ENCODE measurements at places on chromosomes 1 and 21.

DNA sequence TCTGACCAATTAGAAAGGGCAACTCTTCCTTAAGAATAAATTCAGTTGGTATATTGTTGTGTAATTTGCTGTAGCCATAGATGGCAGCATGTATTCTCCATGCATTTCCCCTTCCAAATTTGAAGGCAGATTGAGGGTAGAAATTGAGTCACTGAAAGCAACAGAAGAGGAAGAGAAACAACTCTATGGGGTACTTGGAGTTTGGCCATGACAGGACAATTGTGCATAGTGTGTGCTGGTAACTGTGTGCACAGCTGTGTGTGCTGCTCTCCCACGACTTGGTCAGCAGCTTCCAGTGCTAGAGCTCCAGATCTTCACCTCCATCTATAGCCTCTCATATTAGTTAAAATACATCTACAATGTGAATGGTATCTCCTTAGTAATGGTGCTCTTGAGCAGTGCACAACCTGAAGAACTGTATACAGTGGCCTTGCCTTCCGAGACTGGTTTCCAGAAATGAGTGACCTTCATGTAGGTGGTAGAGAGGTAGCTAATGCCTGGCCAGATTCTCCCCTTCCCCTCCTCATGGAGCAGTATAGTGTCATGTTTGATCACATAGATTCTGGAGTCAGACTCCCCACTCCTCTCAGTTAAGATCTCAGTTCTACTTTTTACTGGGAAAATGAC, 882 bp upstream of the FCAMR start:
- no peak for DNase-seq

DNA sequence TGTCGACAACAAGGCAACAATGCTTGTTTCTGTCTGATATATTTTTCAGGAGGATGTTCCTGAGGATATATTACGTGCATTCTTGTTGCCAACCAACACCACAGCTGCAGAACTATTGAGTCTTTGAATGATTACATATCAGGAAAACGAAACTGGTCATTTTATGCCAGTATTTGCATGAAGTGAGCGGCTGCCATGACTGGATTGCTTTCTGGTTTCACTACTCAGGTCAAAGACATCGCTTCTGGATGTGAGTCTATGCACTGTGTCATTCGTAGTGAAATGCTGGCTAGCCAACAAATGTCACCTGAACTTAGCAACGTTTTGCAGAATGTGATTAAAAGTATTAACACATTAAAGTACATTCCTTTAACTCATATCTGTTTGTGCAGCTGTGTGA, 35.8 kb upstream of the OLFM3 start:
- DNase-seq: no peak

DNA sequence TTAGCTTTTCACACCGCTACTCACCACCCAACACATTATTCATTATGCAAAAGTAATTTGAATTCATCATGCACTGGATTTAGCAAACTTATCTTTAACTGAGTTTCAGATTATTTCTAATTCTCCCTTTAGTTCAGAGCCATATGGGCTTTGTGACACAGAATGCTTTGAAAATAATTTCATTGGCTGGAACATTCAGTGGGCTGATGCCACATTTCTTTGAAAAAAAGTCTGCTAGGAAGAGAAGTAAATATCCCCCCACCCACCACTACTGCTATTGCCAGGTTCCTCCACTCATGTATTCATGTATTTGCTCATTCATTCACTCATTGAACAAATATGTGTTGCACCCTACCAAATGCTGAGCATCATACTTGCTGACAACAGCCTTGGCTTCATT, 280.5 kb downstream of the DSCAM start:
- DNase-seq: no peak

GRCh38 chr1:77797991-77798390, 18.5 kb downstream of the MIGA1 start:
- no peak for DNase-seq

DNA sequence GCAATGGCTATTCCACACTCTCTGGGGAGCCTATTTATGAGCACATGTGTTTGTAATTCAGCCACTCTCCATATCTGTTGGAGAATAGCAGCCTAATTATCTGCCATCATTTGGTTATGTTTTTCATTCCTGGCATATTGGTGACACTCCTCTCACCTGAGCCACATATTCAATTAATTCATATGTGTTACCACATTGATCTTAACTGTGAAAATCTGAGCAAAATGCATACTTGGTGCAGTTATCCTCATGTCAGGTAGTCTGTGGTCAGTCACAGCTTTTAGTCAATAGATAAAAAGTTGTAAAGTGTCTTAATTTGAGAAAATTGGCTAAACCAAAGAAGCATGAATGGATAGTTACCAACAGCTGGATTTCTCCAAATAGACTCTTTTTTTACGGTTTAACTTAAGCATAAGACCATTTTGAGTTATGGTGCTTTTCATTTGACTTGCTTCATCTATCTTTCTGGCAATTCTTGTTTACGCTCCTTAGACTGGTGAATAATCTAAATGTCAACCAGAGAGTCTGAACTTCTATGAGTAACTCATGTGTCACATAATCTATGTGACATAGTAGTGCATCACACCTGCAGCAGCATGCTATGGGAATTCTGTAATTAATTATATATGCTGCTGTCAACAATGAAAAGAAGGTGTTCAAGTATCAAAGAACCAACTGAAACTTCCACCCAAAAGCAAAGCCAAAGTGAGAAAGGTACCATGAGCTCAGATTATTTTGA, 187.7 kb upstream of the SGIP1 start:
- no peak for DNase-seq

GRCh38 chr1:14975119-14975518, 178.4 kb upstream of the TMEM51 start:
- DNase-seq: no peak

DNA sequence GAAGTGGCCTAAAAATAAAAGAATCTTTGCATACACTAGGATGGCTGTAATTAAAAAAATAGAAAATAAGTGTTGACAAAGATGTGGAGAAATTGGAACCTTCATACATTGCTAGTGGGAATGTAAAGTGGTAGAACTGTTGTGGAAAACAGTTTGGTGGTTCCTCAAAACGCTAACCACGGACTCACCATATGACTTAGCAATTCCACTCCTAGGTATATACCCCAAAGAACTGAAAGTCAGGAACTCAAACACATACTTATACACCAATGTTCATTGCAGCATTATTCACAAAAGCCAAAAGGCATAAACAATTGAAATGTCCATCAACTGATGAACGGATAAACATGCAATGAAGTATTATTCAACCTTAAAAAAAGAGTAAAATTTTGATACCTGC, 10.8 kb upstream of the HMGCL start:
- no peak for DNase-seq

GRCh38 chr1:166956872-166957271, 18.5 kb downstream of the ILDR2 start:
- no peak for DNase-seq

DNA sequence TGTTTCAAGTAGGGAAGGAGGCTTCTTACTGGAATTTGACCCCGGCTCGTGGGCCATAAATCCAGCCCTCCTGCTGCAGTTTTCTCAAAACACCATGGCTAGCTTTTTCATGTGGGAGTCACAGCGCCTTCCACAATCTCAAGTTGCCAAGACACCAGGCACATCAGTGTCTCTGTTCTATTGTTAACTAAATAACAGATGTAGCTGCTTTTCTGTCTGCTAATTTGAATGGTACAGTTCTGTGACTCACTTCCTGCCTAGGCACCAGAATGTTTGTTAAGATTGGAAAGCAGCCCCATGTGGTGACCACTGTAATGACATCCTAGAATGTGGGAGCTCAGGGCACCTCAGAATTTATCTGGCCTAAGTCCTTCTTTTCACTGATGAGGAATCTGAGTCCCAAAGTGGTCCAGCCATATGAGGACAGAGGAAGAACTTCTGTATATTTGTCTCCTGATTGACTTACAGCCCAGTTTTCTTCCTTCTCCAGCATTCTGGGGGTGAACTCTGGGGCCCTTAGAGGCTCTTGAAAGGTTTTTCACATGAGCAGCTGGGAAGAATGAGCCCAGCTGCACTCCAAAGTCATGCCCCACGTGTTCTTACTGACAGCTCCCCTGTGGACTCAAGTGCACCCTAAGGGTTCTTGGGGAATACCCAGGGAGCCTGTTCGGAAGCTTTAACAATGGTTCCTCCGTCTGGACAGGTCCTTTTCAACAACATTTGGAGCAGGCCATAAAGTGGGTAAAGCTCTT, 27.5 kb downstream of the TRIM45 start:
- DNase-seq: no peak

DNA sequence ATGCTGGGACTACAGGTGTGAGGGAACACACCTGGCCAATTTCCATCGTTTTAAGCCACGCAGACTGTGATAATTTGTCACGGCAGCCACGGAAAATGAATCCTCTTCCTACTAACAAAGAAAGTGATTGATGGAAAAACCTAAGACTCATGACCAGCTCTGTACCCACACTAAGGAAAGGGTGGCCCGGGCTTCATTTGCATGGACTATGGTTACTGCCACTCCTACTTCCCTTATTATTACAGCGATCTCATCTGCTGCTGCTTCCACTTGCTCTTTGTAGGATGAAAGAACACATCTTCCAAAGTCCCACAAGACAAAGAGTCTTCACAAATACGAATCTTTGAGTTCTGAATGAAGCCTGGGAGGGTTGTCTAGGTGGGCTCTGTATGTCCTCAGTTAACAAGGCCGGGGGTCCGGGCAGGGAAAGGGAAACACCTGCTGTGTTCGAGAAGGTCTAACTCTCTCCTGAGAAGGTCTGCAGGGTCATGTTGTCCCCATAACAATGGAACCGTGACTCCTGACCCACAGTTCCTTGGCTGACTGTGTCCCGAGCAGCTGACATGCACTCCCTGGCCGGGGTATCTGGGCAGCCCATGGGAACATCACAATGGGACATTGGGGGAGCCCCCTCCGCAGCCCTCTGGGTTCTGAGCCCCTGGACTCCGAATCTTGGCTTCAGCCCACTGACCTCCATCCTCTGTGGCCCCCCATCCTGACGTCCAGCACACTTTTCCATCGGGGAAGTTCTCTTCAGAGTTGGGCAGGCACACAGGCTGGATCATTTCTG, 13.3 kb upstream of the TFF1 start:
- no peak for DNase-seq

- no peak for DNase-seq
These were observed 889 bp downstream of the CLEC20A start for GRCh38 chr1:178495741-178496409.

GRCh38 chr1:201149400-201149799, 4.9 kb downstream of the TMEM9 start:
- no peak for DNase-seq

GRCh38 chr1:180585994-180586359, 27.2 kb downstream of the OVAAL start:
- no peak for DNase-seq

- DNase-seq: no peak
These were observed 10.2 kb upstream of the CDC7 start for GRCh38 chr1:91490501-91490900.

Measured in anterior cingulate cortex (tissue), 58 donors.